ENCODE measurements at places on chromosomes 7 and 10.

- no peak for DNase-seq
These were observed 338.8 kb downstream of the DNAJB9 start for GRCh38 chr7:108908456-108908855.

- DNase-seq: peak; percentile 47
These were observed 991.3 kb downstream of the LRMDA start for GRCh38 chr10:76422769-76423168.

GRCh38 chr10:824497-824896 lies 107.0 kb downstream of the LARP4B start:
- no peak for DNase-seq

GRCh38 chr10:80709866-80710265 lies 172.2 kb downstream of the SH2D4B start:
- DNase-seq: no peak

DNA sequence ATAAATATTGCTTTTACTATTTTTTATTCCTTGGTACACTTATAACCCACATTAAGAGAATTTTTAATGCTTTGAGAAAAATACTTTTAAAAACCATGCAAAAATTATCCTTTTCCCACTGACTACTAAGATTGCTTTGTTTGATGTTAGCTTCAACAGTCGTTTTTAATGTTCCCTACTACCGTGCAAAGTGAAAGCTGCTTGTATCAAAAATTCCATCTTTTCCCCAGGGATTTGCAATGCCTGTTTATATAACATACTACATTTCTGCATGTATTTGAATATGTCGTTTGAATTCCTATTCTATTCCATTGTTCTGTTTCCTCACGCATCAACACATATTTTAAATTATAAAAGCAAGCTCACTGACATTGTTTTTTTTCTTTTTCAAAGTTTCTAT lies 54.4 kb downstream of the TFPI2 start:
- DNase-seq: peak; percentile 75

DNA sequence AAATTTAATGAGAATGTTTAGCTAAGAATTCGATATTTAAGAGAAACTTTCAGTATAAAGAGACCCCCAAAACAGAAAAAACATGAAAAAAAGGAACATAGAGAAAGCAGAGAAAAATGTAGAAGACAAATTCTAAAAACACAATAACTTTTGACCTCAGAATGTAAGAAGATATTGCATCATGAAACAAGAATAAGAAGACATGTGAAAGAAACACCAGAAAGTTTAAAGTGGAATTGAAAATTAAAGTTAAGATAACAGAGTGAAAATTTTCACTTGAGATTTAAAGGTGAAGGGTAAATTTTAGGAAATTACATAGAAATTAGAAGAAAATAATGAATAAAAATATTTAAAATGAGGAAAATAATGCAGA lies 78.2 kb upstream of the FAM3C start:
- no peak for DNase-seq

GRCh38 chr7:51239691-51240090 lies 76.9 kb downstream of the COBL start:
- no peak for DNase-seq

GRCh38 chr7:110600956-110601355 lies 490.0 kb upstream of the LRRN3 start:
- no peak for DNase-seq

DNA sequence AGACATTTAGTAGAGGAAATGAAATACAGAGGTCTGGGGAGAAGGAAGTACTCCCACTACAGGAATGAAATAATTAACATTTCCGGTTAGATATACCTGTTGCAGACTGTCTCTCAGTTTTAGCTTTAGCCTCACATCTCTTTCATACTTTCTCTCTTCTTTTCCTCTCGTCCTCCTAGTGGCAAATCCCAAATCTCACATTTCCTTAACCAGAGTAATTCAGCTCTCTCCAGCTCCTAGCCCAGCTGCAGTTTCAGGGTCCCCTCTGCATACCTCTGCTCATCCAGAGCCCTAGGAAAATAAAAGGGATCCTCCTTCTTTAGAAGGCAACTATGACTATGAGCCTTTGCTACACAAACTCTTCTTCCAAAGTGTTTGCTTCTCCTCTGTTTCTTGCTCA lies 643.2 kb downstream of the PHTF2 start:
- no peak for DNase-seq

GRCh38 chr7:107998660-107999480 lies 4.1 kb downstream of the LAMB1 start:
- no peak for DNase-seq

DNA sequence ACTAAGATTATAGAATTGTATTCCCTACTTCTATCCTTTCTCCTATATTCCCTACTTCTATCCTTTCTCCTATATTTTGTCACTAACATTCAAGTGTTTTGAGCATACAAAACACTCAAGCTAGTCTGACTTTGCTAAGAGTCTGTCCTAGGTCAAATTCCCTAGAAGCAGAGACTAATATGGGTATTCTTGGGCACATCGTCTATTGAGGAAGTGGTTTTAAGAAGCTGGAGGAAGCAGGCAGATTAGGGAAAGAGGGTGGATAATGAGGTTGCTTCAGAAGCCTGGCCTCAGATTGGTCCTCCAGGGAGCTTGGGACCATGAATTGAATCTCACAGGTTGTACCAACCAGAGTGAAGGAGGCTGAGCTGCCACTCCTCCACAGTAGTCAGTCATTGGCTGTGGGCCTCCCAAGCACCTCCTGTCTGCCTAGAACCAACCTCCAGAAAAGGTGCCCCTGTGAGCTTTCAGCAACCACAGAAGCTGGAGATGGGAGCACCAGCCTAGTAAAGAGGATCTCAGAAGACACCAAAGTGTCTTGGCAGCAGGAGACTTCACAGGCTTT lies 295.9 kb upstream of the PHF14 start:
- DNase-seq: no peak

DNA sequence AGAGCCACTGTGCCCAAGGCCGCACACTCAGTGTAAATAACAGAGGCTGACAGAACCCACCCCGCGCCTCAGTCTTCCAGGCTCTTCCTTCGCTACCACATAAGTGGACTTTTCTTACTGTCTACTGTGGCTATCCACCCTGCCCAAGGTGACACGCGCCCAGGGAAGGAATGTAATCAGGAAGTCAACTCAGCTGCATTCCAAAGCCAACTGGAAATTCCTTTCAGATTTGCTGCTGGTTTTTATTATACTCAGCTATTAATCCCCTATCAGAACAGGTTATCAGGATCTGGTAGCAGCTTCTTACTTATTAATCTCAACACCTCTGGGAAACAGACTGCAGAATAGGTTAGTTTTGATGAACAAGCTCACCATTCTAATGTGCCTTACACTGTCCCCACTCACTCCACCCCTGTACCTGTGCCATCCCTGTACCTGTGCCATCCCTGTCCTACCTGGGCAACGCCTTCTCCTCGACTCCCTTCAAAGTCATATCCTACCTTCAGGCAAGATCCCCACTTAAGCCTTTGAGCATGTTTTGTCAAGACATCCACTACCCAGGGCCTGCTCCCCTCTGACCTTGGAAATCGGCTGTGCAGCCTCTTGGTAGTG lies 90.7 kb downstream of the NHLRC2 start:
- DNase-seq: peak; percentile 50

DNA sequence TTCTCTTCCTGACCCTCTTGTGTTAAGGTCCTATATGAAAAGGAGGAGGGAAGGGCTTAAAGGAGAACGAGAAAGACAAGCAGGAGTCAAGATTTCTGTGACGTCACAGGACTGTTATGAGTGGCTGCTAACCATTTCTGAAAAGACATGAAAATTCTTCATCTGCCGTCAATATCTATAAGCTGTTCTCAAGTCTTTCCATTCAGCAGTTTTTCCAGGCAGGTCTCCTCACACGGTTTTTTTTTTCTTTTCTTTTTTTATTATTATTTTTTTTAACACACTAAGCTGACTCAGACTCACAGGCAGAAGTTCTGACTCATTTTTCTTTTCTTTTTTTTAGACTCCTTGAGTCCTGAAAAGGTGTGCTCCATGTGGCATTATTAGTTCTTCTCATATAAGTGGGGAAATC lies 72.0 kb downstream of the DGKI start:
- DNase-seq: peak; percentile 33

GRCh38 chr10:77226452-77226851 lies 411.2 kb downstream of the KCNMA1 start:
- no peak for DNase-seq

- DNase-seq: no peak
These were observed 3.1 kb upstream of the EVX1 start for GRCh38 chr7:27239387-27240014.

- peak; percentile 65 for DNase-seq
These were observed 87.0 kb downstream of the ADK start for GRCh38 chr10:74238031-74238431.

DNA sequence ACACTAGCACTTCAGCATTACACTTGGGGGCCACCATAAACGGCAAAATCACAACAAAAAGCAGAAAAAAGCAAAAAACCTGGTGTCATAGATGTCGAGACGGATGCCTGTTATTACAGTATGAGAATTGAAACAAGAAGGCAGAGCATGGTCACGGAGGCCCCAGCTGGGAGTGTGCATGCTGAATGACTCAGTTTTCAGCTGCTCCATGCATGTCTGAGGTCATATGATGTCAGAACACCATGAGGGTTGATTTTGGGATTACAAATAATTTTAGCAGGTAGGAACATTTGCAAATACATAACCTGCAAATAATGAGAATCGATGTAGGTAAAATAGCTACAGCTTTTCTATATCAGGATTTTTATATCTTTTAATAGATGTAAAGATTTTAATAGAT lies 19.1 kb downstream of the ZMYND11 start:
- DNase-seq: peak; percentile 25

GRCh38 chr10:95276367-95277200 lies 14.2 kb downstream of the PDLIM1 start:
- no peak for DNase-seq

GRCh38 chr7:24982917-24983316 lies 2.9 kb upstream of the OSBPL3 start:
- no peak for DNase-seq

- peak; percentile 31 for DNase-seq
These were observed 519.1 kb upstream of the AKR1E2 start for GRCh38 chr10:4306871-4307270.

GRCh38 chr7:111164442-111164841 lies 73.5 kb downstream of the LRRN3 start:
- DNase-seq: no peak

GRCh38 chr7:96013836-96014235 lies 241.5 kb downstream of the DYNC1I1 start:
- no peak for DNase-seq

DNA sequence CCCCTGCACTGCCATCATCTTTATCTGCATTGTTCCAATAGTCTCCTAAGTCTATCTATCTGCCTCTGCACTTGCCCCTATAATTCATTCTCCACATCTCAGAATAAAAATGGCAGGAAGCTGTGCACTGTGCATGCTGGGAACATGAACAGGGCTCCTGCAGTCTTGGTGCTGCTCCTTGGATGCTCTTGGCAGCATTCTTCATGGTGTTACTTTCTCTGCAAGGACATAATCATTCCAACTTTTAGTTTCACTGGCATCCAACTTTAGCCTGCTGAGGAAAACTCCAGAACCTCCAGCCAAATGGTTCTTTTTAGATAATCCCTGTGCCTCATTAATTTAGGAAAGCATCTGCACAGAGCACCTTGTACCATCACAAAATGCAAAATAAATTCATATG lies 208.3 kb downstream of the STK31 start:
- no peak for DNase-seq

DNA sequence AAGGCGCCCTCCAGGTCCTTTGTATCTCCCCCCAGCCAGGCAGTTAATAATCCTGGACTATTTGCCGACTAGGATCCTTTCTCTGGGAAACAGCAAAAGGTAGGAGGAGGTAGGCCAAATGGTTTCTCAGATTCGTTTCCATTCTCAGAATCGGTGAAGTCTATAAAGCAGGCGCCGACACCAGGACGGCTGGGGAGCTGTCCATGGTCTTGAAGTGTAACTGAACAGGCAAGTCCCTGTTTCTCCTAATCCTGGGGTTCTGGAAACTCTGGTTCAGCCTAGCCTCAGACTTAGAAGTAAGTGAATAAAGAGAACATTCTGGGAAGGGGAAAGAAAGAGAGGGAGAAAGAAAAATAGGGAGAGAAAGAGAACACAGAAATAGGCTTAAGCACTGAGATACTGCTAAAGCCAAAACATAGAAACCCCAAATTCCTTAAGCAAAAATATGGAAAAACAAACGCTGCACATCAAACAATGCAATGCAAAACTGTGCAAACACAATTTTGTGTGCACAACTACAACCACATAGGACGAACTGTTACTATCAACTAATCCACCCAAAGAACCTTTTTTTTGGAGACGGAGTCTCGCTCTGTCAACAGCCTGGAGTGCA lies 11.1 kb upstream of the INA start:
- DNase-seq: peak; percentile 86

GRCh38 chr7:30328381-30328780 lies 44.0 kb downstream of the ZNRF2 start:
- DNase-seq: no peak

GRCh38 chr10:100109670-100110069 lies 28.0 kb upstream of the CPN1 start:
- DNase-seq: no peak

DNA sequence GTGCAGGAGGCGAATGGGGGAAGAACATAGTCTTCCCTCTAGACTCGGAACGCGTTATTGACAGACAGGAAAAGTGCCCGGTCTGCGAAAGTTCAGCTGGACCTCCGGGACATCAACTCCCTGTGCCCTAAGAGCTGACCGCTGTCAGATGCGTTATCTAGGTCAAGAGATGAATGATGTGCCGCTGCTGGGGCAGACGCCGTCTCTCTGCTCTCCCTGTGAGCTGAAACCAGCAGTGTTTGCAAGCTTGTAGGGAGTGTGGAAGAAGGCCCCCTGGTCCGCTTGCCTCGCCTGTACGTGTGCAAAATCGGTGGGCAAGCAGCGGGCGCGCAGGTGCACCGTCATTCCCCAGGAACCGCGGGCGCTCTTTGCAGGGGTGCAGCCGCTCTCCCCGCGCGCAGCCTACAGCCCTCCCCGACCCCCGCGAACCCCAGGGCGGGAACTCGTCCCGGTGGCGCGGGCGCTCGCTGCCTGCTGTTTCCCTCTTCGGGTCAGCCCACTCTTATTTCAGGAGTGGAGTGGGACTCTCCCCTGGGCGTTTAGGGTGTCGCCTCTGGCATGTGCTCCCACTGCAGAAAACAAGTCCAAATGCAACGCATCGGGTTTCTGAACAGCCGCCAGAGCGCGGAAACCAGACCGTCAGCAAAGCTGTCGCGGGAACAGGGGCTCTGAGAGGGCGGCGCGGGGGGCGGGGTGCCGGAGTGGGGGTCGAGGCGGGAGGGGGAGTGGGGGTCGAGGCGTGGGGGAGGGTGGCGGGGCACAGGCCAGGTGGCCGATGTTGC lies 1.8 kb upstream of the PFKFB3 start:
- DNase-seq: no peak

DNA sequence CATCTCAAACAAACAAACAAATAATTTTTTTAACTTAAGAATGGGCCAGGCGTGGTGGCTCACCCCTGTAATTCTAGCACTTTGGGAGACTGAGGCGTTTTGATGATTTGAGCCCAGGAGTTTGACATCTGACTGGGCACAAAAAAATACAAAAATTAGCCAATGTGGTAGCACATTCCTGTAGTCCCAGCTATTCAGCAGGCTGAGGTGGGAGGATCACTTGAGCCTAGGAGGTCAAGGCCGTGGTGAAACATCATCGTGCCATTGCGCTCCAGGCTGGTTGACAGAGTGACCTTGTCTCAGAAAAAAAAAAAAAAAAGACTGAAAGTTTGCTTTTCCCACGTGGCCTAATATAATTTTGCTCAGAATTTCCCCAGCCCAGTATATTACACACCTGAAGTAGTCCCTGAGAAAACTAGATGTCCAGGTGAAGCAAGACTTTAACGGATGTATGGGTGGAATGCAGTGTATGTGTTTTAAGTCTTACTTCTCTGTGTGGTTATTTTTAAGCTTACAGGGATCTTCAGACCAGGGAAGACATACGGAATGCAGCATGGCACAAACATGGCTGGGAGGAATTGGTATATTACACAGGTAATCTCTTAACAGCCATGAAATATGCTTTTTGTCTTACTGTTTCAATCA lies 32.6 kb downstream of the NIPSNAP2 start:
- DNase-seq: no peak
